ENCODE measurements at places on chromosomes 1 and 21. TPM values are rescaled to one million over a fixed set of nuclear protein-coding genes. Genes with fewer than 3 reads are reported as not detected.

Gene HOOK1
- total RNA-seq = 0.53 TPM

Gene SYNC
- total RNA-seq = 9.1 TPM

Gene LRRC7
- total RNA-seq = 42.4 TPM

Gene TMEM240
- total RNA-seq = 7.1 TPM

Gene IL19
- total RNA-seq = not detected

Gene ISG20L2
- 19.4 TPM for total RNA-seq

Gene S100A13
- 112 TPM for total RNA-seq

Gene PLXNA2
- 28.2 TPM for total RNA-seq

Gene CD101
- 1.0 TPM for total RNA-seq

Gene ARHGEF10L
- 34.3 TPM for total RNA-seq

Gene CD52
- total RNA-seq = 13.2 TPM

Gene AADACL3
- total RNA-seq = not detected

Gene C4BPA
- total RNA-seq = 0.27 TPM

Gene LHX4
- not detected for total RNA-seq

Gene TMPRSS15
- not detected for total RNA-seq

Gene RTCA
- 23.6 TPM for total RNA-seq

Data from sciatic nerve (tissue), 2 donors.